ENCODE measurements at places on chromosomes 5 and 9.

GRCh38 chr9:113741886-113742854 is 133.9 kb upstream of the ZNF618 start:
- peaks cover 3% of the 10 kb centered on the region for H3K4me1 ChIP-seq
- H3K4me3 ChIP-seq = no peak overlapping the region
- H3K27me3 ChIP-seq = no peaks in the 10 kb centered on the region
- peak; percentile 38 for DNase-seq
- H3K27ac ChIP-seq = no peak overlapping the region

GRCh38 chr9:122477346-122477745 is 380 bp downstream of the OR1J1 start:
- no peak for DNase-seq
- H3K27ac ChIP-seq = no peak overlapping the region
- no peaks in the 10 kb centered on the region for H3K4me1 ChIP-seq
- H3K4me3 ChIP-seq = no peak overlapping the region
- H3K36me3 ChIP-seq = no peaks in the 10 kb centered on the region

DNA sequence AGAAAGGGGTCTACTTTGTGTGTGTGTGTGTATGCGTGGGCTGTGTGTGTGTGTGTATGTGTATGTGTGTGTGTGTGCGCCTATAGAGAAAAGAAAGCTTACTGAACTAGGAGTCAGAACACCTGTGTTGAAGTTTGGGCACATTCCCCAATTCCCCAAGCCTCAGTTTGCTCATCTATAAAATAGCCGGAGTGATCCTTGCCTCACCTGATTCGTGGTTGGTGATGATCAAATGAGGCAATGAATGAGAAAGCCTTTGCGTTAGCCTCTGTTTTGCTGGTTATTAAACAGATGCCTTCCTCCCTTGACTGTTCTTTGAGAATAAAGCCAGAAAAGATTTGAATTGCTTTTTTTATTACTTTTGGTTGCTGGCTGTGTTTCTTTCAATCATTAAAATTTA is 20.6 kb downstream of the ABLIM3 start:
- no peaks in the 10 kb centered on the region for H3K4me1 ChIP-seq
- no peak for DNase-seq
- H3K36me3 ChIP-seq = no peaks in the 10 kb centered on the region

- no peaks in the 10 kb centered on the region for H3K36me3 ChIP-seq
- H3K4me3 ChIP-seq = no peak overlapping the region
- H3K27me3 ChIP-seq = no peaks in the 10 kb centered on the region
- H3K4me1 ChIP-seq = peaks cover 3% of the 10 kb centered on the region
- no peak overlapping the region for H3K27ac ChIP-seq
These were observed 25.8 kb upstream of the HSD17B3 start for GRCh38 chr9:96327694-96328352.

GRCh38 chr9:32306006-32306405 is 78.4 kb upstream of the ACO1 start:
- H3K4me3 ChIP-seq = no peak overlapping the region
- peaks cover 7% of the 10 kb centered on the region for H3K36me3 ChIP-seq
- no peak overlapping the region for H3K27ac ChIP-seq
- H3K27me3 ChIP-seq = no peaks in the 10 kb centered on the region
- H3K4me1 ChIP-seq = peaks cover 3% of the 10 kb centered on the region
- DNase-seq = no peak
